ENCODE measurements at places on chromosomes 7 and 10.

GRCh38 chr10:7209458-7209857, 201.4 kb downstream of the SFMBT2 start:
- no peak for DNase-seq

- DNase-seq = no peak
Measured at GRCh38 chr10:103648251-103648635, 154.7 kb downstream of the NEURL1 start.

DNA sequence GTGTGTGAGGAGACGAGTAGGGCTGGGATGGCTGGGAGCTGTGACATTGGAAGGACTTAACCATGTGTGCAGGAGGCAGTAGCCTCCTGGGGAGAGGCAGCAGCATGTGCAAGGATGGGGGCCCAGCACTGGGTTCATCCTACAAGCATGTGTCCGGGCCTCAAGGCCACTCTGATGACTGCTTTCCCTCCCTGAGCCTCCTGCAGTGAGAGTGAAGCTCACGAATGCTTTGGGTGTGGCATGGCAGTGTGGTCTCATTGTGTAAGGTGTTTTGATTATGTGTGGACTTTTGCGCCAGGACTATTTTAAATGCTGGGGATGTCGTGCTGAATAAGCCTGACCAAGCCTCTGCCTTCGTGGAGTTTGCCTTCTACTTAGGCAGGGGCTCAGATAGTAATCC, 122.0 kb upstream of the INSYN2A start:
- no peak for DNase-seq

DNA sequence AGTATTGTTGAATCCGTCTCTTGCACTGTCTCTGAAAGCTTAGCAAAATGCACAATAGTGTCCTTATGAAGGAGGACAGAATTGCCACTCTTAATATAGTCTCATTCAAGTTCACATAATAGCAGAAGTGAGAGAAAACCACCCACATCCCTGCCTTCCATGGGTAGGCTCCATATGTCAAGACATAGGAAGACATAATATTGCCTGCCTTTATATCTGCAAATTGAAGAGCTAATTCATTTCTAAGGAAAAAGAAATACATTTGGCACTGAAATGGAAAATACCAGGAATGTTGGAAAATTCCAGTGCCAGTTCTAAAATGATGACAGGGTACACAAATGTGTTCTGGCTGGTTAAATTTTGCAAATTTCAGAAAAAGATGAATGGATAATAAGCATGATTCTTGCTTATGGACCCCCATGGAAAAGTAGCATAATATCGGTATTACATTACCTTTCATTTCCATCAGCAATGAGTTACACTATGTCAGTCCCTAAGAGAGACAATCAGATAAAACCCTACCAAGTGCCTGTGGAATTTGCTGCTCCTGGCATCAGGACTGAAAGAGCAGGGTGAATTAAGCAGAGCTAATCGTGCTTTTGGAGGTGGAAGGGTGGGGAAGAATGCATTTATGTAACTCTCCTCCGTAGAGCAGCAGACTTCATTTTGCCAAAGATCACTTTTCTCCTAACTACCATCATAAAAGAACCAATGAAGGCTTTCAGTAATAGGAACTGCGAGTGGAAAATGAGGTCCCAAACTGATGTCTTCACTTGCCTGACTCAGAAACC, 312.6 kb downstream of the FGFR2 start:
- DNase-seq = no peak

DNA sequence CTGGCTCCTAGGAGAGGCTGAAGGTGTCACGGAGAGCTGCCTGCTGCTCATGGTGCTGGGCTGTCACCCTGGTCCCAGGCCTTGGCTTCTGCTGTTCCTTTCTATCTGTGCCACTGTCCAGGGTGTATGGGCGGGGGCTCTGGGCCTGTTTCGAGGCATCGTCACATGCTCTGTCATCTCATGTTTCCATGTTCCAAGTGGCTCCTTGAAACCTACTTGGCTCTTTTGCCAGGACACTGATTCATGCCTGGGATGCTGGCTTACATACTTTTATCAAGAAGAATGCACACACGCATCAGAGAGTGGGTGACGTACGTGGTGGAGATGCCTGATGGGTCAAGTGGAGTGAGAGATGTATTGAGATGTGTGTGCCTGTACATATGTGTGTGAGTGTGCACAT, 50.9 kb downstream of the ADCY1 start:
- DNase-seq = no peak

Measured in NCI-H510A (cell line).